ENCODE measurements at places on chromosomes 7 and 10.
A peak's percentile ranks its signal among the peaks of the same experiment; 100 is the strongest.

- no peak overlapping the region for H3K27ac ChIP-seq
- H3K27me3 ChIP-seq: peaks cover 33% of the 10 kb centered on the region
- H3K4me3 ChIP-seq: no peak overlapping the region
- peaks cover 2% of the 10 kb centered on the region for H3K4me1 ChIP-seq
- no peaks in the 10 kb centered on the region for H3K36me3 ChIP-seq
- DNase-seq: no peak
Measured at GRCh38 chr10:117945651-117946050, 101.1 kb downstream of the RAB11FIP2 start.

DNA sequence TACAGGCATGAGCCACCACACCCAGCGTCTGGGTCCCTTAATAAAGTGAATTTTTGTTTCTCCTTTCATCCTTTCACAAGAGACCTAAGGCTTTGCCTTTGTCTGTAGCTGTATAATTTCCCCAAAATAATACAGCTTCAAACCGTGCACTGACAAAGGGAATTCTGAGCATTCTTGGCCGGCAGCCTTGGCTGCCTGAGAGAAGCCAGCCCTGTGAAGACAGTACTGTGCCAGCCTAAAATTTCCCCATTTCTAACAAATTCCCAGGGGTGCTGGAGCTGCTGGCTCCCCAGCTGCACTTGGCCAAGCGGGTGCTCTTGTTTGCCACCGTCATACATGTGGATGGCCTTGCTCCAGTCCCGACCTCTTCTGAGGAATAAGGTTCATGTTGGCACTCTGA, 106.2 kb downstream of the ZMYND11 start:
- H3K4me3 ChIP-seq: no peak overlapping the region
- H3K36me3 ChIP-seq: peaks cover 15% of the 10 kb centered on the region
- H3K27ac ChIP-seq: no peak overlapping the region
- no peaks in the 10 kb centered on the region for H3K27me3 ChIP-seq
- DNase-seq: no peak

DNA sequence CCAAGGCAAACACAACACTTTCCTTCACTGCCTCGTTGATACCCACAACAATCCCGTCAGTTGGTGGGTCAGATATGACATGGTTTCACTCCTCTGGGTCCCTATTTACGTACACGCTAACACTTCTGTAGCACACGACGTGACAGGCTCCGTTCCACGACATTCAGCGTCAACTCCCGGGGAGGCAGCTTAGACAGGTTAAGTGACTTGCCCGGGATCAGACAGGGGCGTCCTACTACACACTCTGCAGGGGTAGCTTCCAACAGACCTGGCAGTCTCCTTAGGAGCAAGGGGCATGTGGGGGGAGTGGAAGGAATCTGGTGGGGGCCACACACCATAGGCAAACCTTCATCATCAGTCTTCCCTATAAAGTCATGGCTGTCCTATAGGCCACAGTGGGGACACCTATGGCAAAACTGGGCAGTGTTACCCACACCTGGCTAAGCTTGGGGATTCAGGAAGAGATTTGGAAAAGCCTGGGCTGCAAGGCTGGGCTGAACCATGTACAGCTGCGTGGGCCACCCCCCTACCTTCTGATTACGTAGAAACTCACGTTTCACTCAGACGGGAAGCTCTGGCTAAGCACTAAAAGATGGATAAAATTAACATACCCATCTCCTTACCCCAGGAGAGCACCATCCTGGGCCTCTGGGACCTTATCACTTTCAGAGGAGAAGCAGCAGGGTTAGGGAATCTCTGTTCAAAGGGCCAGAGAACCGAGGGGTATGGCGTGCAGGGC, 2.0 kb downstream of the TYSND1 start:
- H3K27ac ChIP-seq: peak overlapping the region; percentile 87
- DNase-seq: no peak
- H3K27me3 ChIP-seq: no peaks in the 10 kb centered on the region

GRCh38 chr7:95847061-95847460, 74.7 kb downstream of the DYNC1I1 start:
- H3K27ac ChIP-seq: no peak overlapping the region
- DNase-seq: no peak
- H3K36me3 ChIP-seq: no peaks in the 10 kb centered on the region
- H3K4me3 ChIP-seq: no peak overlapping the region
- peaks cover 17% of the 10 kb centered on the region for H3K4me1 ChIP-seq

- H3K4me3 ChIP-seq: no peak overlapping the region
- H3K27ac ChIP-seq: no peak overlapping the region
- no peaks in the 10 kb centered on the region for H3K36me3 ChIP-seq
- no peaks in the 10 kb centered on the region for H3K4me1 ChIP-seq
- no peak for DNase-seq
- peaks cover 52% of the 10 kb centered on the region for H3K27me3 ChIP-seq
Measured at GRCh38 chr10:1166828-1167275, 110.7 kb downstream of the WDR37 start.

DNA sequence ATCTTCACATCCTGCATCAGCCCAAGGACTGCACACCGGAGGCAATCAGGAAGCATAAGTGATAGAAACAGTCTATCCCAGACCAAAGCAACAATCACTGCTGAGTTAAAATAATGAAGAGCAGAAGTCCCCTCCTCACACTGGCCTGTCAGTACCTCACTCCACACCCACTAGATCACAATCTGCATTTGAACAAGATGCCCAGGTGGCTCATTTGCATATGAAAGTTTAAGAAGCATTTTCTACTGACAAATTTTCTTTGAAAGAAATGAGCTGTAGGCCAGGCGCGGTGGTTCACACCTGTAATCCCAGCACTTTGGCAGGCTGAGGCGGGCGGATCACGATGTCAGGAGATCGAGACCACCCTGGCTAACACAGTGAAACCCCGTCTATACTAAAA, 77.4 kb downstream of the CUL2 start:
- H3K36me3 ChIP-seq: peaks cover 24% of the 10 kb centered on the region
- H3K4me3 ChIP-seq: no peak overlapping the region
- H3K4me1 ChIP-seq: peaks cover 4% of the 10 kb centered on the region
- no peak overlapping the region for H3K27ac ChIP-seq

DNA sequence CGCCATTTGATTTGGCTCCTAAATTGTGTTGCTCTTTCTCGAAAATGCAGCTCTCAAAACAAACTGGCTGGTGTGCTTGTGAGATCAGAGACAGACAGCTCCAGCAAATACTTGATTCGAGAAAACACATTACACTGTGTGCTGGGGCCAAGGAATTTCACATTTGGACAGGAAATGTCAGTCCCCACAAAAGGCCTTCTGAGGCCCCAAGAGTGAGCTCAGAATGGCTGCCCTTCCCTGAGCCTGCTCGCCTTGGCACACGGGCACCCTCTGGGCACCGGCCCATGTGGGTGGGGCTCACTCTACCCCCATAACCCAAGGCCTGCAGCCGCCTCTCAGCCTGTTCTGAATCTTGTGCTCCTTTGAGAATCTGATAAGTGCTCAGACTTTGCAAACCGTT, 13.9 kb upstream of the HSPA12A start:
- no peak for DNase-seq
- H3K27ac ChIP-seq: no peak overlapping the region
- H3K27me3 ChIP-seq: peaks cover 13% of the 10 kb centered on the region
- H3K36me3 ChIP-seq: no peaks in the 10 kb centered on the region
- peaks cover 2% of the 10 kb centered on the region for H3K4me1 ChIP-seq

- H3K27me3 ChIP-seq: no peaks in the 10 kb centered on the region
- peaks cover 13% of the 10 kb centered on the region for H3K36me3 ChIP-seq
- H3K4me1 ChIP-seq: peaks cover 39% of the 10 kb centered on the region
- H3K4me3 ChIP-seq: no peak overlapping the region
Measured at GRCh38 chr7:42099470-42100155, 137.4 kb downstream of the GLI3 start.

DNA sequence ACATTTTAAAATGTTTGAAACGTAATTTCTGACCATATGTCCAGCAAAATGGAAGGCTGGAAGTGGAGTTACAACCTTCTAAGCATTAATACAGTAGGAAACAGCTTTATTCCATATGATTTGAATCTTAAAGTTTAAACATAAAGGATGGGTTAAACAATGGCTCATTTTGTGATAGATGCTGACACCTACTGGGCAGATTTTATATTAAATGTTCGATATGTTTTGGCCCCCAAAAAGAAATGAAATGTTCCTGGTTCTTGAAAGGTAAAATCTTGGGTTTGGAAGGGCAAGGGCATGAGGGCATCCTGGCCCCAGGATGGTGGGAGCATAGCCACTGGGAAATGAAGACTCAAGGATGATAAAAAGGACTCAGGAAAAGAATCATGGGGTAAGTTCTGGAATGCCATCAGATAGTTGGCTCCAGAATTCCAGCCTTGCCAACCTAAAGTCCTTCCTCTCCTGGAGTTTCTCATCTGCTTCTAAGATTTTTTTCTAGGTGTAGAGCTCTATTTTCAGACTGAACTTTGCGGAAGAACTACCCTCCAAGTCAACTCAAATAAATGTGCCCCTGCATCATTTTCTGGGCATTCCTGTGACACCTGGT, 34.6 kb upstream of the SLC35G1 start:
- peaks cover 6% of the 10 kb centered on the region for H3K4me1 ChIP-seq
- H3K27ac ChIP-seq: no peak overlapping the region
- no peak overlapping the region for H3K4me3 ChIP-seq
- peaks cover 37% of the 10 kb centered on the region for H3K27me3 ChIP-seq

GRCh38 chr10:124074501-124075109, 18.8 kb downstream of the CHST15 start:
- peaks cover 42% of the 10 kb centered on the region for H3K4me1 ChIP-seq
- H3K27me3 ChIP-seq: no peaks in the 10 kb centered on the region
- no peak overlapping the region for H3K4me3 ChIP-seq
- no peaks in the 10 kb centered on the region for H3K36me3 ChIP-seq
- H3K27ac ChIP-seq: peak overlapping the region; percentile 10

DNA sequence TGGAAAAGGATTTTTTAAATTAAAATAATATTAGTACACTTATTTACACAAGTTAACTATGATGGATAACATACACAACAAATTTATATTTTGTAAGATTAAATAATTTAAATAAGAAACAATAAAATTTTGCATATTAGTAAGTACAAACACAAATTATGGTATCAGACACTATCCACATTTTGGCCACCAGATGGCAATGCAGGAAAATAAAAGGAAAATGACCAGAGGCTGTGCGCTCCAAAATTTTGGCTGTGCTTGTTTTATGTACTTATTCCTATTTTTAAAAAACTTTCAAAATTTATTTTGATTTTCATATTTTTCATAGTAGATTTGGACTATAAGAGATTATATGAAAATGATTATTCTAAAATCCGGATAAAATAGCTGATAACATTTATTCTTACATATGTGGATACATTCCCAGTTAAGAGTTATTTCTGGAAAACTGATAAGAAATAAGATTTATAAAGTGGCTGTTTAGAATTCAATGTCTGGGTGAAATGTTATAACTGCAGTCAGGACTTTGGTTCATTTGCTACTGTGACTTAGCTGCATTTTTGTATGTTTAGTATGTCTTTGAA, 274.7 kb upstream of the HGF start:
- H3K27ac ChIP-seq: no peak overlapping the region
- H3K4me3 ChIP-seq: no peak overlapping the region
- DNase-seq: peak; percentile 41
- H3K36me3 ChIP-seq: no peaks in the 10 kb centered on the region
- no peaks in the 10 kb centered on the region for H3K27me3 ChIP-seq

GRCh38 chr10:62726142-62726541, 78.4 kb upstream of the ADO start:
- no peak overlapping the region for H3K4me3 ChIP-seq
- no peak for DNase-seq
- peaks cover 58% of the 10 kb centered on the region for H3K27me3 ChIP-seq

- H3K27ac ChIP-seq: no peak overlapping the region
- peaks cover 28% of the 10 kb centered on the region for H3K27me3 ChIP-seq
- no peak overlapping the region for H3K4me3 ChIP-seq
- no peak for DNase-seq
- no peaks in the 10 kb centered on the region for H3K36me3 ChIP-seq
Measured at GRCh38 chr10:11249152-11249807, 231.6 kb downstream of the CELF2 start.

DNA sequence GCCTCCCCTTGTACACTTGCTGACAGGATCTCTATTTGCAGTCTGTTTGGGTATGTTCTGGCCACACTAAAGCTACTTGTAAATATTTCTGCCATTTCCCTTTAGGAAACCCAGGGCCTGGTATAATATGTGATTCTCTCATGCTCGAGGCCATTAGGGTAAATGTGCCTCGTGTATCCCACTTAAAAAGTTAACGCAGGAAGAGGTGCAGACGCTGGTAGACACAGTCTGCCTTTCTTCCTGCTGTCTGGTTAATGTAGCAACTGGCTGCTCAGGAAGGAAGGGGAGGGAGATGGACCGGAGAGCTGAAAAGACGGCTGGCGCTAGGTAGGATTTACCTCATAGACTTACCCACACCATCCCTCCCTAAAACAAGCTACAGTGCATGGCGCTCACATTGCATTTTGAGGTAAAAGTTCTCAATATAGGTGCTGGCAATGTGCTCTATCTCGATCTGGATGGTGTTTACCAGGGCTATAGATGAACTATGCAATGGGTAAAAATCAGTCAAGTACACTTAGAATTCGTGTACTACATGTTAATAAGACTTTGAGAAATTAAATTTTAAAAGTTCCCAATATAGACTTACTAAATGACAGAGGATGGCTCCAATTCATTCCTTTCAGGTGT, 125.9 kb downstream of the JAZF1 start:
- peaks cover 6% of the 10 kb centered on the region for H3K36me3 ChIP-seq
- H3K4me3 ChIP-seq: no peak overlapping the region
- no peak for DNase-seq
- peaks cover 47% of the 10 kb centered on the region for H3K4me1 ChIP-seq

DNA sequence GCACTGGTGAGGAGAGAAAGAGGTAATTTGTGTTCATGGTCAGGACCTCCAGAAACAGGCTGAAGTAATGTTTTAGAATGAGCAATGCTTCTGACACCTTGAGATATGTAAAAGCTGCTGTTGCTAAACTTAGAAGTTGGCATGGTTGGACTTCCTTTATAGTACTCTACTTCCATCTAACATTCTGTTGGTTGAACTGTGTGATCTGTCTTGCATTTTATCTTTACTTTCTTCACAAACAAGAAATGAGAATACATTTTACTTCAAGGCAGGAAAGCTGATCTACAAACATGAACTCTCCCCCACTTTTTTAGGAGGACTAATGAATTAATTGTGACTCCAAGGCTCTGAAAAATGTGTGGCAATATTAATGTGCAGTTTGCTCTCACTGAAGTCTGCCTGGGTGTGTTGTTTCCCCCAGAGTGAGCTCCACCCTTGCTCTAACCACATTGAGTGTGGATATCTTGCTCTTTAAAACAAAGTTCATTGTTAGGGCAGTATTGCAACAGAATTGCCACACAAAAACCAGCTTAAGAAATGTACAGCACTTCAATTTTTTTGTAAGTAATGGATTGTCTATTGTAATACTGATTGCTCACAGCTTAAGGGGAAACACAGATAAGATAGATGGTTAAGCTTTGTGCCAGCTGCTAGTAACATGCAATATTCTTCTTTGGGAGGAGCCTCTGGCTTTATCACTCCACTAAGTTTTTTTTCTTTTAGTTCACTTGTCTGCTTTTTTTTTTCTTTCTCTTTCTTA, 69.0 kb downstream of the ADD3 start:
- DNase-seq: no peak
- no peak overlapping the region for H3K4me3 ChIP-seq
- H3K27ac ChIP-seq: peak overlapping the region; percentile 41
- H3K27me3 ChIP-seq: no peaks in the 10 kb centered on the region
- peaks cover 62% of the 10 kb centered on the region for H3K4me1 ChIP-seq
- H3K36me3 ChIP-seq: no peaks in the 10 kb centered on the region

- H3K4me3 ChIP-seq: no peak overlapping the region
- no peaks in the 10 kb centered on the region for H3K27me3 ChIP-seq
- H3K4me1 ChIP-seq: no peaks in the 10 kb centered on the region
- no peak for DNase-seq
Measured at GRCh38 chr7:69060516-69060915, 537.8 kb upstream of the AUTS2 start.

- H3K27me3 ChIP-seq: no peaks in the 10 kb centered on the region
- no peak overlapping the region for H3K4me3 ChIP-seq
- no peak for DNase-seq
- H3K36me3 ChIP-seq: no peaks in the 10 kb centered on the region
- peaks cover 10% of the 10 kb centered on the region for H3K4me1 ChIP-seq
Measured at GRCh38 chr10:14751014-14751896, 23.4 kb downstream of the FAM107B start.

Data from mesothelial cell of epicardium (in vitro differentiated cells).